ENCODE measurements at places on chromosomes 12 and 14.

DNA sequence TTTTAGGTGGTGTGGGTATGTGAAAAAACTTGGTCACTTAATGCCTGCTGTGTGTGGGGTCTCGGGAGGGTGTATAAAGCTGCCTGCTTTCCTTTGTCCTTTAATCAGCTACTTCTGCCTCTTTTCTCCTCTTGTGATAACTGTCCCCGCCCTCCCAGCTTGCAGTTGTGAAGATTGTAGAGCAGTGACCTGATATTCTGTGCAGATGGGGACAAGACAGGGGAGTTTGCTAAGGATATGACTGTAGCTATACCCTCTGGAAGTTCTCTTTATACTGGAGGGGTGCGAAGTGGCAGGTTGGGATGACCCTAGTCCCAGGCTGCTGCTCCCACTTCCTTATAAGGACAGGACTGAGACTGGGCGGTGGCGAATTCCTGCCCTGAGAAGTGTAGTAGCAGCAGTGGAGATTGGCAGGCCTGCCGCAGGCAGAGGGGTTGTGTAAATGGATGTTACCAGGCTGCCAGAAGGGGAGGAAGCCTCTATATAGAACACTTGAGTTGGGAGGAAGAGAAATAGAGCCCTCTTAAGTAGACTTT lies 835 bp downstream of the MYL6 start:
- peak; percentile 62 for DNase-seq

DNA sequence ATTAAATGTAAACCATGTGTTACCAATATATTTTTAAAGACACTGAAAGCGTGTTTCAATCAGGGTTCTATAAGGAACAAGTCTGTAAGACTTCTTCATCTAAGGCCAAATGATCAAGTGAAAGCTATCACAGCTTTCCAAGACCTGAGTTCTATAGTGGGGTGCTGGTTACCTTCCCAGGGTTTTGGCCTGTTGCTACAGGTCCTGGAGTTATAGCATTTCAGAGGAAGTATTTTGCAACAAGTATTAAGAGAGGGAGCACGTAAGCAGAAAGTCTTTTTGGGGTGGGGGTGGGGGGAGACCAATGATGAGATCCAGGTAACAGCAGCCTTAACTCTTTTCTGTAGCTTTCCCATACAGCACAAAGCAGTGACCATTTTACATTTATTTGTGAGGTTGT lies 43.8 kb downstream of the FOXN3 start:
- no peak for DNase-seq

- no peak for DNase-seq
Observed at GRCh38 chr12:42343721-42344120, 17.8 kb downstream of the PPHLN1 start.

DNA sequence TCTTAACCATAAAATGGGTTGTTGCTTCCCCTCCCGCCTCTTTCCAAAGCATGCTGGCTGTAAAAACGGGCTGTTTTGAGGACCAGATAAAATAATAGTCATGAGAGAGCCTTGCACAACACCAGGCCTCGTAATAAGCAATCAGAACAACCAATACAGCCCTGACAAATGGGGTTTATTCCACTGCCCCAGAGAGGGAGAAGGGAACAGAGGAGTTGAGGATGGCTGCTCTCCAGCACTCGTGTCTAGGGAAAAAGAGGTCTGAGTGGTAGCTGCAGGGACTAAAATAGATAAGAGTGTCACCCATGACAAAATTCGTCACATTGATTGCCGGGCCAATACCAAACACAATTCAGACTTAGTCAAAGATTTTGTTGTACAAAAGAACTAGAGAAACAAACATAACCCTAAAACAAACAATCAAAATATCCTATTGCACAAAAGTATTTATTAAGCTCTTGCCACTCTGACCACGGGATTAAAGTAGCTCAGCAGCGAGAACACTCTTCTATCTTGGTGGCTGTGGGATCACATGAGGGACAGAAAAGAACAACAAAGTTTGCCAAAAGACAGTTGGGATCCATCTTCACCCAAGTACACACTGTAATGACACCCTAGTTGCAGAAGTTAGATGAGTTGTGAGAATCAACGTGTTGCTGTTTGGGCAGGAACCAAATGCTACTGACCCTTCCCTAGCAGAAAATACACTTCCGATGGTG lies 188.0 kb downstream of the FOXN3 start:
- DNase-seq = no peak

- no peak for DNase-seq
Observed at GRCh38 chr12:26345471-26346003, 150.2 kb downstream of the SSPN start.

DNA sequence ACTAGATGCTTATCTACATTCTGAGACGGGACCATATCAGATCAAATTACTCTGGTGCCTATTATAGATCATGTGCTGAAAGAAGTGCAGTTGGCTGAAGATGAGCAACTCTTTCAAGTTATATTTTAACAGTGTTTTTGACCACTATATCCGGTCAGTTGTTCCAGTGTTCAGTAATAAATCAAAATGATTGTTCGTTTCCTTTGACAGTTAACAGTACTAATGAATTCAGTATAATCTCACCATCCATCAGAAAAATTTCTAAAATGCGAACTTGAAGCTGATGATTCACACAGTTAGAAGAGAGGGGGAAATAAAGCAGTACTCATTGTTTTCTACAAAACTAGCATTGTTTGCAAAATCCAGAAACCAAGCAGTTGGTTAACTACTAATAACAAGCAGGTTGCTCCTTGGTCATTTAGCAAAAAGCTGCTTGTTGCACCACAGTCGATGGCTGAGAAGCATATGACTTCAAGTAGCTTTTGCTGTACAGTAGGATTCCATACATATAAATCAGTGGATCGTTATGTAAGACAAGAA lies 2.3 kb downstream of the RPS6KA5 start:
- DNase-seq = no peak

All from tibial nerve (tissue), 4 donors.